ENCODE measurements at places on chromosomes 7 and 10.

DNA sequence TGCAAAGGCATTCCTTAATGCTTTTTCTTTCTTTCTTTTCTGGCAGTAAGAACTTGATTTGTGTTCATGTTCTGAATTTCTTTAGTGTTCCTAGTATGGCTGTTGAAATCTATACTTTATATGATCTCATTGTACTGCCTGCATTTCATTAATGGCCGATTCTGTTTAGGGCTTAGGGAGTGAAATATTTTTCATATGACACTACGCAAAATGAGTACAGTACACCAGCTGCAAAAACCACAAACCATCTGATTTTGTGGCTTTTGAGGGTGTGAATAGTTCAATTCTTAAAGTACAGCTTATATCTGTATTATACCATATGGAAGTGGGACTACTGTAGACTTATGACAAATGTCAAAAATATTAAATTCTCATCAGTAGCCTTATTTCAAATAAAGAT, 69.1 kb upstream of the FOXP2 start:
- peak; percentile 96 for DNase-seq

DNA sequence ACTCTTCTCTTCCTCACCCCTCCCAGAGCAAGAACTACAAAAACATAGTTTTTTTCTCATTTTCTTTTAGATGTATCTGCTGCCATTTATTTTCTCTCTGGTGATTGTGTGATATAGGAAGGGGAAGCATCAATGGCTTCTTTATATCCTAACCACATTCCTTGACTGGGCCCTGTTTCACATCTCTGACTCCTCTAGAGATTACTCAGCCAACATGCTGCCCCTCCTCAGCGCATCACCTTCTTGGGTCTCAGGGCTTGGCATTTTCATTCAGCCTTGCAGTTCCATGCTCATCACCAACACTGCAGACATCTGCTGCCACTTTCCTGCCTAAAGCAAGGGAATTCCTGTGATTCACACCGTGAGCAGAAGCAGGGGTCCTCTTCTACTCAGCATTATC, 705.5 kb downstream of the AUTS2 start:
- no peak for DNase-seq

DNA sequence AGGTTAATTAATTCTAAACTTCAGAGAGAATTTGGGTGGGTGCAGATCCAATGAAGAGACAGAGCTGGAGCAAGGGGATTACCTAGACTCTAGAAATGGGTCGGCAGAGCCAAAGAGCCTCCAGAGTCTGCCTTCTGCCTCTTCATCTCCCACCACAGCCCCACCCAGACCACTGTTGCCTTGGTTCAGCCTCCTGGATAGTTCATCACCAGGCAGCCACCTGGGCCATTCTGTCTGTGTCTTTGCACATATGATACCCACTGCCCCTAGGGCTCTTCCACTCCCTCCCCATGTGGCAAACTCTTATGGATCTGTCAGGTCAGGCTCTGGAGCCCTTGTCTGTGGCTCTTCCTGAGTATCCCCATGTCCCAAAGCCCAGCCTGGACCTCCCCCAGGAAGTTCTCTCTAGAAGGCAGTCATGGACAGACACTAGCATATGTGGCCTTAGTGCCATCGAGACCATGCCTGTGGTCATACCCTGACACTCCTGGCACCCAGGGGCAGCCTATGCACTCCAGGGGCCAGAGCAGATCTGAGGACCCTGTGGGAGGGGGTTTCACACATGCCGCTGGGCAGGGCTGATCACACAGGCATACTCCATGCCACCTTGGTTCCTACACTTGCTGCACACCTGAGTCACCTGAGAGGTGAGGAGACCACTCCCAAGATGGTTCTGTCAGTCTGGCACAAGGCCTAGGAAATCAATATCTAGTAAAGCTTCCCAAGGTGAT, 41.6 kb downstream of the FRMPD2 start:
- no peak for DNase-seq

- no peak for DNase-seq
Measured at GRCh38 chr7:115368998-115369397, 447.1 kb downstream of the MDFIC start.

DNA sequence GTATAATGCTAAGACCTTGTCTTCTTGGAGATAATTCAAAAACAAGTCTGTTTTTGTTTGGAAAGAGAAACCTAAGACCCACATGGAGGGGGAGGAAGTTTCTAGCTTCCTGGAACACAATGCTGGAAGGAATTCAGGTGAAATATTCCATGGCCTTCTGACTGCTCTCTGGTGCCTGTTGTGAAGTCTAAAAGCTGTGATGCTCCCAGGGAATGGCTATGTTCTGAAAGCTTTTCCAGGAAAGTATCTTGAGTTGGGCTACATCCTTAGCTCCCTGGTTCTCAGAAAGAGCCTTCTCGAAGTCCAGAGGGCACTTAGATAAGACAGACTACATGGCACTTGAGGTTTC, 12.5 kb upstream of the PFKP start:
- DNase-seq = no peak

GRCh38 chr7:72754312-72754711, 73.7 kb downstream of the TYW1B start:
- peak; percentile 25 for DNase-seq
